ENCODE measurements at places on chromosomes 7 and 10. TPM values are rescaled to one million over a fixed set of nuclear protein-coding genes. Genes with fewer than 3 reads are reported as not detected.

DNA sequence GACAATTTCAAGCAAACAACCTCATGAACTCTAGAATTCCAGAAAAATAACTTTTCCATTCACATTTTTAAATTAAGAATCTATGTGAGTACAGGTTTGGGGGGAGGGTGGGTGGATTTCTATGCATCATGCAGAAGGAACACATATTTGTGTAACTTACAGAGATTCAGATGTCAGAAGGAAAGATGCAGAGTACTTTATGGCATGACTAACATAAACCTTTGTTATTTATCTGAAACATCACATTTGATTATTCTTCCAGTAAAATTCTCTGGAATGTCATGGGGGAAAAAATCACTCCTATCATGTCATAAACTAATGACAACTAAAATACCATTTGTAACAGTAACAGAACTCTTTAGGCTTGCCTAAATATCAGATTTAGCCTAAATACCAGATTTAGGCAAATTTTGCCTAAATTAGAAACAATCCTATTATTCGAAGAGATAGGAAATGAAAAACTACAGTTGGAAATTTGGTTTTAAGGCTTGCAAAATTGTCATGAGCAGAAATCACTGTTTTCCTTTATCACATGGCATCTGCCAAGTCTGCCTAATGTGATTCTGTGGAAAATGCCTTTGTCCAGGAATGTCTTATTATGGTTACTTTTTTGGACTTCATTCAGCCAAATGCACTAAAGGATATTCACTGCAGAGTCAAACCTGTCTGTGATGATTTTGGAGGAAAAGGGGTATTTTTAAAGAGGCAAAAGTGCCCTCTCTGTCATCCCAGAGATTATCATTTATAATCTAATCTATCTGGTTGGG, 527.7 kb upstream of the CELF2 start:
- no peak for DNase-seq

DNA sequence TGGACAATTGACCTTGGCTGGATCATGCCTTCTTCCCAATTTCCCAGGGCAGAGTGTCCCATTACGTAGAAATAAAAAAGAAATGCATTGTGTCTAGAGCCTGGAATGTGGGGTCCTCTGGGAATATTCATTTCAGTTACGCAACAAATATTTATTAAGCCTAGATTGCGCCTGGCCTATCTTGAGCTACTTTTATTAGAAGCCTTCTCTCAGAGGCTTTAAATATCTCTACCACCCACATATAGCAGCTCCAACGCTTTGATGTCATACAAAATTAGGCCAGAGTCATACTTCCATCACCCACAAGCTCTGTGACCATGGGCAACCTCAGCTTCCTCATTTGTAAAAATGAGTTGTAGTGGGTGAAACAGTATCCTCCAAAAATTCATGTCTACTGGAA, 24.9 kb upstream of the CARD11 start:
- DNase-seq = no peak

DNA sequence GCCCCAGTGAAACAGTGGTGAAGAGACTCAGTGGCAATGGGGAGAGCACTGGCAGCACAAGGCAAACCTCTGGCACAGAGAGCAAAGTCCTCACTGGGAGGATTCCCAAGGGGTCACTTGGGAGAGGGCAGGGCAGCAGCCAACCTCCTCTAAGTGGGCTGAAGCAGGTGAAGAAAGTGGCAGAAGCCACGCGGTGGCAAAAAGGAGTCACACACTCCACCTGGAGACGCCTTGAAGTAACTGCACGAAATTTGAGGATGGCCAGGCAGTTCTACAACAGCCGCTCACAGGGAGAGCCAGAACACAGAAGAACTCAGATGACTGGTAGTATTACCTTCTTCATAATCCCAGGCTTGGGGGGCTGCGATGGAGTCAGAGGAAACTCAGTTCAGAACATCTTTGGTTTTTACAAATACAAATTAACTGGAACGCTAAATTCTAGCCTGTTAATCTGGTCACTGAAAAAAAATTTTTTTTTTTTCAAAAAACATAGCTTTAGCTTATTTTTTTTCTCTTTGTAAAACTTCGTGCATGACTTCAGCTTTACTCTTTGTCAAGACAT, 574 bp upstream of the IL6 start:
- no peak for DNase-seq

- no peak for DNase-seq
Observed at GRCh38 chr7:30988351-30989005, 24.7 kb downstream of the GHRHR start.

DNA sequence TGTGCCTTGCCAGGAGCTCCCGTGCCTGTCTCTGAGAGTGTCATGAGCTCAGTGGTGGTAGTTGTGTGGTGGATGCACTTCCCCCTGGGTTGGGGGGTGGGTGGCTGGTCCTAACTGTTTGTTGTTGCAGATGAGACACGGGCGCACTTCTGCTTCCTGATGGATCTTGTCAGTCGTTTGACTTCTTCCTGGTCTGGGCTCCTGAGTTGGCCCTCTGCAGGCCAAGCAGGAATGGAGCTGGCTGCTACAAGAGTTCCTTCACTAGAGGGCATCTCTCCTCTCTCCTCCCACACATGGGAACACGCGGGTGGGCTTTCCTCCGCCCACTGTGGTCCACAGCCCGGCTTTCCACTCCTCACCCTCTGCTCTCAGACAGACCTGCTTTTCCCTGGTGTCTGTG, 82.0 kb downstream of the BMS1 start:
- no peak for DNase-seq

SLIT1 gene
- 0.35 TPM for total RNA-seq

- DNase-seq = no peak
Observed at GRCh38 chr10:100158044-100158805, 27.6 kb downstream of the ERLIN1 start.

UPK3BL1 gene
- 39.0 TPM for total RNA-seq

- no peak for DNase-seq
Observed at GRCh38 chr7:154475864-154476263, 423.7 kb downstream of the DPP6 start.
